ENCODE measurements at places on chromosomes 13 and 19.
A peak's percentile ranks its signal among the peaks of the same experiment; 100 is the strongest.

GRCh38 chr13:113152984-113153809 is 5.3 kb upstream of the PROZ start:
- no peak for DNase-seq

- no peak for DNase-seq
Measured at GRCh38 chr19:38731654-38732301, 12.5 kb downstream of the CAPN12 start.

- peak; percentile 57 for DNase-seq
Measured at GRCh38 chr13:40315416-40316064, 350.9 kb downstream of the FOXO1 start.

- no peak for DNase-seq
Measured at GRCh38 chr13:67033170-67033569, 197.0 kb downstream of the PCDH9 start.

DNA sequence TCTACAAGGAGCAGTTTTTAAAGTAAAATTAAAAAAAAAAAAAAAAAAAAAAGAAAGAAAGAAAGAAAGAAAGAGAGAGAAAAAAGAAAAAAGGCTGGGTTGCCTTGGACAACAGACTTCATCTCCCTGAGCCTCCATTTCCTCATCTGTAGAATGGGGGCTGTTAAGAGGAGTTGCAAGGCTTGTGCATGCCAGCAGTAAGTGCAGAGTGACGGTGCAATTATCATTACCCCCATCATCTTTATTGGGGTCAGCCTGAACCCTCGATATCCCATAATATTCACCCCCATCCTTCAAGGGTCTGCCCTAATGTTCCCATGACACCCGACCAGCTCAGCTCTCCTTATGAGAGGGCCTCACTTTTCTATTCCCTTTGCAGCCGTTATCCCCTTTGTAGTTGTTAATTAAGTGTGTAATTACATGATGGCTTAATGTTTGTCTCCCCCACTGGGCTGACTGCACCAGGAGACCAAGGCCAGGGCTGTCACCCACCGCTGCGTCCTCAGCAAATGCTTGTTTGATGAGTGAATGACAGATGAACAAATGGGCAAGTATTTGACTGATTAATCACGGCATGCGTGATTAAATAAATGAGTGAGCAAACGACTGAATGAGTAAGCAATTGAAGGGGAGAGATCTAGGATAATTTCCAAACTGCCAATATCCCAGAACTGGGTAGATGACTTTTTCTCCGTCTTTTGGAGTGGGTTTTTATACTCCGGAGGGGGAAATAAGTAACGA is 10.1 kb downstream of the FOSB start:
- peak; percentile 42 for DNase-seq

GRCh38 chr19:48962029-48962848 is 2.9 kb upstream of the FTL start:
- DNase-seq: peak; percentile 59

DNA sequence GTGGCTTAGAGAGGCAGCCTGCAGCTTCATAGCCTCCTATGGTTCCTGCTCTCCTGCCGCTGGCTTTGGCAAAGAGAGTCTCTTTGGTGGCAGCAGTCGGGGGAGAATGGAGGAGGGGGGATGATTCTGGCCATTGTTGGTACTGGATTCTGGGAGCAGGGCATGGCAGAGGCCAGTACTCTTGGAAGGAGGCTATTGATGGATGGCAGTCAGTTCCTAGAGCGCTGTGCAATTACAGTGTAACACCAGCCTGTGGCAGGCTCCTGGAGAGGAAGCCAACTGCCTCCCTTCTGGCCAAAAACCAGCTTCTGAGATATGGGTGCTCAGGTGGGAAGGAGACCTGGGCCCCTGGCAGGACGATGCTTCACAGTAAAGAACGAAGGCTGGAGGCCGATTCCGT is 47.9 kb upstream of the TMTC4 start:
- DNase-seq: no peak

DNA sequence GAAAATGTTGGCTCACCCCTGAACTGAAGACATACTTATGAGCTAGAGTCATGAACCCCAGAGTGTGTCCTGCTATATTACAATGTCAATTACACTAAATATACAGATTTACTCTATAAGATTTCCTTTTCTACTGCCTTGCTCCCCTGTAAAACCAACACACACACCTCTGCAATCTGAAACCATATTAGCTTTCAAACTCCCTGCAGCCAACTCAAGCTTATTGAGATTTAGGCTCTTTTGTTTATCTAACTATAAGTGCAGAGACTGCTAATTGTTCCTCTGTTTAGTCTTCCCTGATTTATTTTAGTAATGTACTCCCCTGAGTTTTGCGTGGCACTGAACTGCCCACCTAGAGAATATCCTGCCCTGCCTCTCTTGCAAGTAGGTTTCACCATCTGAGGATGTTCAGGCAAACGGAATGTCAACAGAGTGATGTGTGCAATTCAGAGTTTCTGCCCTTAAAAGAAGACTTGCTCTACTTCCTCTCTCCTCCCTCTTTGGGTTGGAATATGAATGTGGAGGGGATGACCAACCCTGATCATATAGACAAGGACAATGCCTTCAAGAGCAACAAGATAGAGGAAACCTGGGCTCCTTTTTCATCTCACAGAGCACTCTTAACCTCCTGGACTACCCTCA is 22.3 kb downstream of the FAM216B start:
- no peak for DNase-seq

DNA sequence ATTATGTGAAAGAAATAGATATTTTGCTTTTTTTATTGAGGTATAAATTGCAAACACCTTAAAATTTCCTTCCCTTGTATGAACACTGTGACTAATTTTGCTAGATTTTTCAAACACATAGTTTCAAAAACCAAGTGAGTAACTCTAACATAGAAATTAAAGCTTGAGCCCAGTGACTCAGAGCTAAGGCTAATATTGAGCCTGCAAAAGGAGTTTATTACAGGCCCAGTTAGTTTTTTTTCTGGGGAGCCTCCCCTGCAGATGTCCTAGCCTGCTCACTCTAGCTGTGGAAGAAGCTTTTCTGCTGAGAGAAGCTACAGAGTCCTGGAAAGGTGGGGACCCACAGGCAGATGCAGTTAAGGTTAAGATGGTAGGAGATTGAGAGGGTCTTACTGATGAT is 3.4 kb downstream of the ZNF430 start:
- no peak for DNase-seq

- DNase-seq: no peak
Measured at GRCh38 chr13:94710881-94711560, 1.3 kb downstream of the SOX21 start.

DNA sequence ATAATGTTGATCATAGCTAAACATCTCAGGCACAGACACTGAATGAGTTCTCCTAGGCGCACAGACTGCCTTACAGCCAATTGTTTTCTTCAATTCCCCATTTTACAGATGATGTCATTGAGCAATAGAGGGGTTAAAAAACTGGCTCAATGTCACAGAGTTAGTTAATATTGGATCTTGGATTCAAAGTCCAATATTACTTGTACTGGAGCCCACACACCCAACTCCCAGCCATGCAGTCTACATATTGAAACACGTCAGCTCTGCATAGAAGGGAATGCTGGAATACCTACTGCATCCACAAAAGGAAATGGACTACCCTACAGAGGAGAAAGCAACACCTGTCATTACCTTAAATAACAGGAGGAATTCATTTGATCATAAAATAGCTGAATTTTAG is 76.1 kb upstream of the SLC15A1 start:
- no peak for DNase-seq

DNA sequence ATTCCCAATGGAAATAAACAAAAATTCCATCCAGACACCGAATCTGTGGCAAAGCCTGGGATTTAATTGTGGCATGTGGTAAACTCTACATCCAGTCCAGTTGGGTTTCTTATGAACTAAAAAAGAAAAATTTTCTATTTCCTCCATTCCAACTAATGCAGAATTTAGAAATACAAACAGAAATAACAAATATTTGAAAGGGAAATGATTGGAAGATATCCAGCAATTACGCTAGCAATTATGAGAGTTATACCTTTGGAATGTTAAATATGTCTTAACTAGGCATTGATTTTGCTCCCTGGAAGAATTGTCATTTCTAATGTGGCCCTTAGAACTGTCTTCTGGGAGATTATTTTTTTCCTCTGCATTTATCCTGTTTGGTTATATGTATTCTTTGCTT is 421.4 kb upstream of the KLHL1 start:
- no peak for DNase-seq

DNA sequence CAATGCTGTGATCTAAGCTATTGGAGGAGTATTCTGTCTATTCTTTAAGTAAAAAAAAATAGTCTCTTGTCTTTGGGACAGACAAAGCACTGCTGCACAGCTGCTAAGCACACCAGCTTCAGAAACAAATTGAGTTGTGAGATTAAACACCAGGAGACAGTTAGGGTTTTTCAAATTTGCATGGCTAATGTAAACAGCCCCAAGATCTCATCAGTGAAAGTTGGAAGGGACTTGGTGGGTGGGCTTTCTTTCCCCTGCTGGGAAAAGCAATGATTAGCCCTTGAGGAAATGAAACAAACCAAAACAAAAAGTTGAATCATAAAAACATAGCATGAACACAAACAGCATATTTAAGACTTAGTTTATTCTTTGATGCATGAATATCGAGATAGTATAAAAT is 143.6 kb upstream of the SLITRK1 start:
- DNase-seq: no peak

- no peak for DNase-seq
Measured at GRCh38 chr19:39053276-39054090, 21.1 kb upstream of the FBXO27 start.

DNA sequence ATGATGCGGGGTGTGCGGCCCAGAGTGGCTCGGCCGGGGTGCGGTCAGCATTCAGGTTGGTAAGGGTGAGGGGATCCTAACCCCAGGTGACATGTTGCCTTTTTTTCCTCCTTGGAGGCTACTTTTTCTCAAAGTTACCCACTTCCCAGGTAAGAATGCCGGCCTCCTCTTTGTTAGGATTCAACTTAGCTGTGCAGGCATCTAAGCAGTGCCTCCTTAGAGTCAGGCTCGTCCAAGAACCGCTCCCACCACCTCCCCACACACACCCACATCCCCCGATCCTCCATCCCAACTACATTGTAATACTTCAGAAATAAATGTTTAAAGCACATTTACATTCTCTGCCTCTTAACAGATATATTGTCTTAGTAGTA is 733 bp upstream of the ENOX1 start:
- DNase-seq: no peak

- DNase-seq: no peak
Measured at GRCh38 chr13:77475345-77476084, 60.0 kb upstream of the SCEL start.

DNA sequence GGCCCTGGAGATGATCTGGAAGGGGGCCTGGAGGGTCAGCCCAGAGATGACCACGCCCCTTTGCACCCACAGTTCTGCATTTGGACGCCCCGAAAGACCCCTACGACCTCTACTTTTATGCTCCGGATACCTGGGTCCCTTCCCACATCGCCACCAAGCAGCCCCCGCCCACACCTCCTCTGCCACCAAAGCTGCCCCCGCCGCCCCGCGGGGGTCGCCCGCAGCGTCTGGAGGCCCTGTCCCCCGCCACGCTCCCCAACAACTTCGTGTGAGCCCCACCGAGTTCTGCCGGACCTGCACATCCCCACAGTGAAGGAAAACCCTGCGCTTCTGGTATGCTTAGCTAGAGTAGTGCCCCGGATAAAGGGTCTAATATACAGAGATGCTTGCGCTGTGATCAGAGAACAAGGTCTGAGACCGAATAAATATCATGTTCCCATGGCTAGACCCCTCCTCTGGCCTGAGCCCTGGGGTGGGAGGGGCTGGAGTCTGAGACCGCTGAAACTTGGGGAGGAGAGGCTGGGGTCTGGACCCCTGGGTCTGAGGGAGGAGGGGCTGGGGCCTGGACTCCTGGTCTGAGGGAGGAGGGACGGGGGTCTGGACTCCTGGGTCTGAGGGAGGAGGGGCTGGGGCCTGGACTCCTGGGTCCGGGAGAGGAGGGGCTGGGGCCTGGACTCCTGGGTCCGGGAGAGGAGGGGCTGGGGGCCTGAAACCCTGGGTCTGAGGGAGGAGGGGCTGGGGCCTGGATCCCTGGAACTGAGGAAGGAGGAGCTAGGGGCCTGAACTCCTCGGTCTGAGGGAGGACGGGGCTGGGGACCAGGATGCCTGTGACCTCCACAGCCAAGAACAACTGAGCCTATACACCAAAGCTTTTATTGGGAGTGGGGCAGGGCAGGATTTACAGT is 3.6 kb downstream of the GFY start:
- no peak for DNase-seq

- no peak for DNase-seq
Measured at GRCh38 chr19:38283271-38283670, 18.9 kb downstream of the SPINT2 start.

- DNase-seq: peak; percentile 75
Measured at GRCh38 chr13:44259045-44260027, 114.3 kb upstream of the SERP2 start.

DNA sequence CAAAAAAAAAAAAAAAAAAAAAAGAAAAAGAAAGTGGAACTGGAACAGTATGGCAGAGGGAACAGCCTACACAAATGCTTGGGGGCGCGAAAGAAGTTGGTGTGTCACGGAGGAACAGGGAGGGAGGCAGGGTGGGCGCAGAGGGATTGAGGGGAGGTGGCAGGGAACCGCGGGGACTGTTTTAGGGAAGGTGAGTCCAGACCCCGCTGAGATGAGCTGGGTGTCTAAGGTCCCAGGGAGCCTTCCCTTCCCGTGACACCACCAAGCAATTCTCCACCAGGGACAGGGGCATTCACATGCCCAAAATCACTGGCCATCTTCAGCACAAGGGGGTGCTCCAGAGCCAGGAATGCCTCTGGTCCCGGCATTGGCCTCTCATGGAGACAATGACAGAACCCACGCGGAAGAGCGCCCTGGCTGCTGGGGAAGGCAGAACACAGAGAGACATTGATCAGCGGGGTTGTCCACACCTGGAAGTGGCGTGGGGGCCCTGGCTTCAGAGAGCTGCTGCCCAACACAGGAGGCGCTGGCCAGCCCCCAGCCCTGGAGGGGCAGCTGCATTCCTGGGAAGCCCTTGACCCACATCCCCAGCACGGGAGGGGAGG is 6.9 kb downstream of the PEAK3 start:
- DNase-seq: peak; percentile 55

GRCh38 chr13:98577836-98578285 is 954 bp upstream of the STK24 start:
- no peak for DNase-seq

- no peak for DNase-seq
Measured at GRCh38 chr13:111217641-111218040, 102.5 kb downstream of the ARHGEF7 start.

- DNase-seq: no peak
Measured at GRCh38 chr19:2547033-2547680, 71.2 kb downstream of the GADD45B start.

- DNase-seq: no peak
Measured at GRCh38 chr19:32744555-32745325, 25.2 kb downstream of the TDRD12 start.

GRCh38 chr13:48782429-48782840 is 128.7 kb downstream of the CYSLTR2 start:
- no peak for DNase-seq
